ENCODE measurements at places on chromosomes 6 and 20.

GRCh38 chr6:39707962-39708683, 17.1 kb downstream of the KIF6 start:
- no peak for DNase-seq

DNA sequence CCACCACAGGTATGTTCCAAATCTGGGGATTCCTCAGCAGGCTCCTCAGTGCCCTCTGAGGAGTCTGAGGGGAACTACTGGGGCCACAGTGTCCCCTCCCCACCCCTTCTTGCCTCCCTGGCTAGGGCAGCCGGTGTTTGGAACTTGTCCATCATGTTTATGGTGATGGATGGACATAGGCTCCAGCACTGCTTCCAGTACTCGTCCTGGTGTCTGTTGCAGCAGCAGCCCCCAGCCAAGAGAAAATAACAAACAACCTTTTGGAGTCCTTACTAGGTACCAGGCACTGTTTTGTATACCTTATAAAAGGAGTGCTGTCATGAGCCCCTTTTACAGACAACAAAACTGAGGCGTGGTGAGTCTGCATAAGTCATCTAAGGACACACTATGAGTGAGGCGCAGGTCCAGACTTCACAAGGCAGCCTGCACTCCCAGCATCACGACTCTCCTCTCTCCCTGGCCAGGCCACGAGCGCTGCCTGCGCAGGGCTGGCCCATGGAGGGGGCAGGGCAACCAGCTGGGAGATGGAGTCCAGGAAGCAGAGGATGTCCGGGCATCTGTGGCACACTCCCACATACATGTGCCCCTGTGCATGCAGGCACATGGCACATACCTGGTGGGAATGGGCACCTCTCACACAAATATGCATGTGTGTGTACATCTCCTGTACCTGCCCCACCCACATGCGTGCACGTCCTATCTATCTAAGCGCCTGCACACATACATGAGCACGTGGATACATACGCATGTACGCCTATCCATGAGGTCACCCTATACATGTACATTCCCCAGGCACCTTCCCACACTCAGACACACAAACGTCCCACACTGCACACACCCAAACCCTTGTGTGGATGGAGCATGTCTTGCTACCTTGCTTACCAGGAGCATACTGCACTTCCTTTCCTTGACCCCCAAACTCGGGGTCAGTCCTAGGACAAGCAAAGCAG, 152.7 kb downstream of the VEGFA start:
- no peak for DNase-seq

DNA sequence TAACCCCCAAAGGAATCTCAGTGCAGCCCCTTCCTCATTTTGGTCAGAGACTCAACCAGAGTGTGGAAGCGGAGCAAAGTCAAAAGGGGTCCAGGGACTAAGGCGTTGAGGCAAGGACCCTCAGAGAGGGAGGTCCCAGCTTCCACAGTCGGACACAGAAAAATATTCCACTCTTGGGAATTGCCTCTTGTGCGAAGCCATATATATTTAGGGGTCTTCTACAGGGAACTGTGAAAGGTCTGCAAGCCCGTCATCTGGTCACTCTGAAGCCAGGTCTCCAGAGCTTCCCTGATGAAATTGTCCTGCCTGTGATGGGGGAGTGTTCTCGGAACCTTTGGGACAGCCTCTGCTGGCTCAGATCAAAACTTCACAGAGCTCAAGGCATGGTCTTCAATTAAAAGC, 160.8 kb downstream of the TBXT start:
- no peak for DNase-seq

GRCh38 chr6:139819776-139820175, 445.3 kb upstream of the CITED2 start:
- DNase-seq = no peak

DNA sequence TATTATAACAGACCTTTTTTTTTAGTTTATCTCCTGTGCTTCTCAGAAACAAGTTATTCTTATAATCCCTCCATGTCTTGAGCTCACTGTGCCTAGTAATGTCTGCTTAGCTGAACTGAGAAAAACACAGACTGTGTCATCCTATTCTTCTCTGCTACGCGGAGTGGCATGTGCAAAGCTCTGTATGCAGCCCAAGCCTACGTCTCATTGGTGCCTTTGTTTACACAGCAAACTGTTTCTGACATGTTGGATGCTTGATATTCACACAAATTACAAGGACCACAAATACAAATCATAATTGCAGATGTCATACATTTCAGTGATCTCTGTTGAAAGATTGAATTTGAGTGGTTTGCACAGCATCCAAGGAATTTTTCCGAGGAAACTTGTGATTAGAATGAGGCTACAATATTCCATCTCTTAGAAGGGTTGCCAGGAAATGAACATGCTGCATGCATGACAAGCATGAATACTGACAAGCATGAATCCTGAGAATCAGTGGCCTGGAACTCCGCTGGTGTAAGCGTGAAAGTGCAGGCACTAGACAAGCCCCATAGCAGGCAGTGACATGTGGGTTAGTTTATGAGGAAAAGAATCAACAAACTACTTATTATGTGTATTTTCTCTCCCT, 128.4 kb upstream of the SGK1 start:
- no peak for DNase-seq

DNA sequence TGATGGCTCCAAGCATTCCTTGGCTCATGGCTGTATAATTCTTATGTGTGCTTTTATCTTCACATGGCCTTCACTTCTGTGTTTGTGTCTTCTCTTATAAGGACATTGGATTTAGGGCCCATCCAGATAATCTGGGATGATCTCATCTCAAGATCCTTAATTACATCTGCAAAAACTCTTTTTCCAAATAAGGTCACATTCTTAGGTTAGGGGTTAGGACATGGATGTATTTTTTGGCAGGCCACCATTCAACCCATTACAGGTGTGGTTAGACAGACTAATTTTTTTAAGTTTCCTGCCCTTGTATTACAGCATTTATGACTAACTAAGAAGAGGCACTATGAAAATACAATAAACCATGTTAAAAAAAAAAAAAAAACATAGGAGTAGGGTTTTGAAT, 254.0 kb downstream of the TPBG start:
- no peak for DNase-seq

DNA sequence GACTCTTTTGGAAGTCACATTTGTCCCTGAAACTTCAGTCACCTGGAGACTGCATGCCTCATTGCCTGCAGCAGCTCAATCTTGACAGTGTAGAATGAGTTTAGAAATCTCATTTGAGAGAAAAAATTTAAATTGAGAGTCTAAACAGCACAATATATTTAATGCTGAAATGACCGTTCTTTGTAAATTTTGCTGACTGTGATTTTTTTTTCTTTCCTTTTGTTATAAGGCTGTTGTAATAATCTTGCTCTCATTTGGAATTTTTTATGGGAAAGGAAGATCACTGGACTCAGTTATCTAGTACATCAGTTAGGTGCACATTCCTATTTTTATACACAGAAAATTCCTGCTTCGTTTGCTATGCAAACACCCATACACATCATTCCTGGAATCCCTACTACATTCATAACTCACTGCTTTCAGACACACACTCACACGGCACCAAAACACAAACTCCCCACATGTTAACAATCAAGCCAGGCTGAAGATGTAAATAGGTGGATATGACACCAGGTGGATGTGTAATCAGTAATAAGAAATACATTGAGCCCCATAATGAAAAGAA, 43.8 kb downstream of the PTCHD4 start:
- DNase-seq = no peak

GRCh38 chr6:41546475-41546865, 289 bp downstream of the FOXP4 start:
- peak; percentile 76 for DNase-seq

DNA sequence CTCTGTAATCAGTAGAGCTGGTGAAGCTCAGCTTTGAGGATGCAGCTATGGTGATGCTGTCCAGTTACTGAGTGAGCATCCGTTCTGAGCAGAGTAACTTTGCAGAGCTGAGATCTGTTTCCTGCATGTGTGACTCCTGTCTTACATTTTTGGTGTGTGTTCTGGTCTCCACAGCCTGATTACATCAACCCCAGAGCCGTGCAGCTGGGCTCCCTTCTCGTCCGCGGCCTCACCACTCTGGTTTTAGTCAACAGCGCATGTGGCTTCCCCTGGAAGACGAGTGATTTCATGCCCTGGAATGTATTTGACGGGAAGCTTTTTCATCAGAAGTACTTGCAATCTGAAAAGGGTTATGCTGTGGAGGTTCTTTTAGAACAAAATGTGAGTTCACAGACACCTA, 81.6 kb downstream of the FAM120B start:
- DNase-seq = peak; percentile 73

DNA sequence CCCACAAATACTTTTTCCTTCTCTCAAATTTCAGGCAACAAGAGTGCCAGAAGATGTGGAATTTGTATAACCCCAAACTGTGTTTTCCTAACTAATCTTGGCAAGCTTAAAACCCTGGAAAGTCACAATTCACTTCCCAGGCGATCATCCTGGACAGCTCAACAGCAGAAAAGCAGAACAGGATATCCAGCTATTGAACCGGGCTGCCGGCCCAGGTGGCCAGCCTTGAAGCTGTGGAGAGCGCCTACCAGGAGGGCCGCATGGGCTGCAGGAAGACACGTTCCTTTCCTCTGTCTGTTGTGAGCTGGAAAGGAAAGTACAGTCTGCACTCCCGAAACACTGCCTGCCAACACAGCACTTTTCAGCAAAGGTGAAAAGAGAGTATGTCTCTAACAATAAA, 719.7 kb upstream of the MARCKS start:
- DNase-seq = peak; percentile 86

DNA sequence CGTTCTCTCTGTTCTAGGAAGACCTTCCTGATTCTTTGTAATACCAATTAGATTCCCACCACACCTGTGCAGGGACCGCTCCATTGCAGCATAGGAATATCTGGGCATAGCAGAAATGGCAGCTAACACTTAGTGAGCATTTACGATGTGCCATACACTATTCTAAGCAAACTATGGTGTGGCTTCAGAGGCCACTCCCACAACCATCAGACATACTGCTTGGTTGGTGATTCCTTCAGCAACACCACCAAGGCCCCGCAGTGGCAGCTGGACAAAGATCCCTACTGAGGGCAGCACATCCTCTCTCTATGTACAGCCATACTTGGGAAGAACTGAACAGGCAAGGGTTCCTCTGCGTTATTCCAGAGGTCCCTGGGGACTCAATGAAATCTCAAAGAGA, 6.2 kb downstream of the KCNK5 start:
- no peak for DNase-seq

DNA sequence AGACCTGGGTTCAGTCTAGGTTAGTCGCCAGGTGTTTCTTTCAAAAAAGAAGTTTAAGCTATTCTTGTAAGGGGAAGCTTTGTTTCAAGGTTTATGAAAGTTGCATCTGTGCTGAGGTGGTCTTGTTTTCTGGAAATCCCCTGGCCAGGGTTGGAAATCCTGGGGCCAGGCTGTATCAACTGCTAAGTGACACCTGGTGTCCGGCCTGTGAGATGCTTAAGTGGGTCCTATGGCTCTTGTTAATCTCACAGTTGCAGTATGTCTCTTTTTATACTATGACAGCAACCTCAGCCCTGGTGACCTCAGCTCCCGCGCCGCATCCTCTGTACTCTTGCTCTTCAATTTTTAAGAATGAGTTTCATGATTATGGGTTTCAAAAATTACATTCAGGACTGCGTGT, 72.0 kb downstream of the CHMP4B start:
- no peak for DNase-seq

DNA sequence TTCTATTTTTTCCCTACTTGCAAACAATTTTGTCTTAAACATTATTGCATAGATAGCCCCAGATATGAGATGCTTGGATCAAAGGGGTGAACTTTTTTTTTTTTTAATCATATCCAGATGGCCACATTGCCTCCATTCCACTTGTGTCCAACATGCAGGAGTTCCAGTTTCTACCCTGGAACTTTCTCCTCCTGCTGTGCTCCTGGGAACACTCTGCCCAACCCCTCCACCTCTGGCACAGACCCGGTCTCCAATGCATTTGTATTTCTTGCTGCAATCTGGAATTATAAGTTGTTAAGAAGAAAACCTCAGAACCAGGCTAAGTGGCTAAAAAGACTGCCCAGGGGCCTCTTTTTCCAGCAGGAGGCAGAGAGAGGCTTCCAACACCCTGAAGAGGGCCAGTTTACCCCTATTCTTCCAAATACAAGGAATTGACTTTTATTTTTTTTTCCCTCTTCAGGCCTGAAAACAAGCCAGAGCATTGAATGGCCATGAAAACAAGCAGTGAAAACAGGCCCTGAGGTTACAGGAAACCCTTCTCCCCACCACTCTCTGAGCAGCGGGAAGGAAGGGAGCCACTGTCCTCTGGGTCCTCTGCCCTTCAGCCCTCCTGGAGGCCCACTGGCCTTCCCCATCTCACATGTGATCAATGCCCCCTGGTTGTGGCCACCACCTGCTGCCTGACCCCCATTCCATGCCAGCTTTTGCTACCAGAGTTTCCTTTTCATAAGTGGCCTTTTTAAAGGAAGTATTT, 44.3 kb downstream of the PDYN start:
- peak; percentile 42 for DNase-seq

- no peak for DNase-seq
Measured at GRCh38 chr20:4181956-4182945, 166.9 kb upstream of the RNF24 start.

DNA sequence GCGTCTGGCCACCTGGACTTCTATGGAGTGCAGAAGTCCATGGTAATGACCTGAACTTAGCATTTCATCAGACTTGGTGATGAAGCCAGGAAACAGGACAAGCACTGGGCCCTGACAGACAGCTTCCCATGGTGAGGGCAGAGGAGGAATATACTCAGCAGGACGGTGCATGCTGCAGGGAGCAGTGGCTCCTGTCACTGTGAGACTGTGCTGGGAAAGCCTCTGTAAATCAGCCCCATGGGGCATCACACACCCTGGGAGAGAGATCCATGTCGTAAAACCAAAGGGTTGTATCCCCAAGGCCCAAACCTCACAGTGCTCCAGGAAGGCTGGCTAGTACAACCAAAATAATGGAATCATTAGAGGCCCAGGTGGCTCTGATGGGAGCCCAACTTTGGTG, 58.7 kb upstream of the PRND start:
- no peak for DNase-seq

DNA sequence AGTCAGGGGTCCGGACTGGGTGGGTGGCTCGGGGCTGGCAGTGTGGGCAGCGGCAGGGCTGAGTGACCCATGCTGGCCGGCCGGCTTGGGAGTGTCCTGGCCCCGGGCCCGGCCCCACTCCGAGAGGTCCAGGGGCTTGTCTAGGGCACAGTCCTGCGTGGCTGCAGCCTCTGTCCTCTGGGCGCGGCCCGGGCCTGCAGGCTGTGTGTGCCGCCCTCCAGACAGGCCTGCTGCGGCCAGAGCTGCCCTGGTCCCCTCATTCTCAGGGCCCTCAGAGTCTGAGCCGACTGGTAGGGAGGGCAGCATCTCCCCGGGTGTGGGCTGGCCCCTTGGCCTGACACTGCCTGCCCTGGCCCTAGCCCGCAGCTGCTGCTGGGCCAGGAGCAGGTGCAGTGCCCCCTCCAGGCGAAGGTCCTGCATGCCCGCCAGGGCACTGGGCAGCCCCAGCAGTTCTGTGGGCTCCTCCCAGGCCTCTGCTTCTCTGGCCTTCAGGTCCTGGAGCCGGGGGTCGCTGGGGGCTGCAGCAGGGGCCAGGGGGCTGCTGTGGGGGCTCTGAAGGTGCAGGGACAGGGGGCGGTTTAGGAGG, 6.9 kb upstream of the CABLES2 start:
- DNase-seq = no peak

Data from muscle of back (tissue), 13 donors.